ENCODE measurements at places on chromosomes 16 and 17.

GRCh38 chr16:69939821-69940585, 11.1 kb upstream of the CLEC18A start:
- no peak for DNase-seq

- DNase-seq: peak; percentile 68
Observed at GRCh38 chr17:65121916-65122806, 15.0 kb upstream of the RGS9 start.

- DNase-seq: no peak
Observed at GRCh38 chr16:4391631-4392381, 20.2 kb downstream of the VASN start.

GRCh38 chr17:31089471-31089870, 5.3 kb upstream of the NF1 start:
- DNase-seq: no peak

GRCh38 chr16:12078405-12079280, 102.1 kb downstream of the SNX29 start:
- no peak for DNase-seq

GRCh38 chr16:4811242-4811641, 8.8 kb upstream of the ROGDI start:
- DNase-seq: no peak

GRCh38 chr17:77706938-77707337, 251.6 kb upstream of the TNRC6C start:
- no peak for DNase-seq

DNA sequence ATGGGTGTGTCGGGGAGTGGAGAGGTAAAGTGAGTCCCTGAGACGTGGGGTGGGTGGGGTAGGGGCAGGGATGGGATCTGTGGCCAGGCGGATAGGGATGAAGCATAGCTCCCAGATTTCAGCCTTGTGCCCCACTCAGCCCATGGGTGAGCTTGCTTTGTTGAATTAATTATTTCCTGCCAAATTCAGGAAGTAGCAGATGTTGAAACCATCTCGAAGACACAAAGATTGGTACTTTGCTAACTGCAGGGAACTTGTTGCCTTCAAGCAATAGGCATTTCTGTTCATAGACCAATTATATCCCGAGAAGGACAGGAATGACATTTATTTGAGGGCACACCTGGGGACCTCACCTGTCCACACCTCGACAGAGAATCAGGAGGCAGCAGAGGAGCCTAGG, 11.0 kb upstream of the C16orf74 start:
- no peak for DNase-seq

- DNase-seq: no peak
Observed at GRCh38 chr16:81994485-81994884, 16.8 kb downstream of the SDR42E1 start.

DNA sequence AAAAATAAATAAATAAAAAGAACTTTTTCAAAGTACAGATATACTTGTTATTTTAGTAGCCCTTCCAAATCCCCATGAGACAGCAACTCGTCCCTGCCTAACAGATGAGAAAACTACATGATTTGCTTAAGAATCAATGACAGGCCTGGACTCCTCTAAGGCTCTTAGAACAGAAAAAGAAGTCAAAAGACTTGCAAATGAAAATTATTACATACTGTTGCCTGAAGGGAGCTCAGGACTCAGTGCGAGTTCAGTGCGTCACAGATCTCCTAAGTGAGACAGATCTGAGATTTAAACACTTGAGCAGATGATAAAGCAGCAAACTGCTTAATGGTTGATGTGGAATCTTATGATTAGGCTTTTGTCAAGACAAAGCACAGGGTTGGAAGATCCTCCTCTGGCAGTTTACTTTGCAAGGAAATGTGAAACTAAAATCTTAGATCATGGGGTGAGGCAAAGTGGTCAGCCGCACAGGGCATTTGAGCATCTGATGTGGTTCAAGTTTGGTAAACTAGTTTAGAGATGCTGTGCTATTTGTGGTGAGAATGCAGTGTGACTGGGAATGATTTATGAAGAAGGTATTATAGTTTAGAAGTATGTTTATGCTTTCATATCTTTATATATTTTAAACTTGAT, 138.1 kb downstream of the TRIM37 start:
- DNase-seq: no peak

DNA sequence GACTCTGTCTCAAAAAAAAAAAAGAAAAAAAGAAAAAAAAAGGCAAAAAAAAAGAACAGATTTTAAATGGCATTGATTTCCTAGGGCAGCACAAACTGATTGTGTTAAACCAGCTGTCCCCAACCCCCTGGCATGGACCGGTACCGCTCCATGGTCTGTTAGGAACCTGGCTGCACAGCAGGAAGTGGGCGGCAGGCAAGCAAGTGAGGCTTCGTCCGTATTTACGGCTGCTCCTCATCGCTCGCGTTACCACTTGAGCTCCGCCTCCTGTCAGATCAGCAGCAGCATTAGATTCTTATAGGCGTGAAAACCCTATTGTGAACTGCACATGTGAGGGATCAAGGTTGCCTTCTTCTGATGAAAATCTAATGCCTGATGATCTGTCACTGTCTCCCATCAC, 26.6 kb downstream of the MGAT5B start:
- no peak for DNase-seq

- no peak for DNase-seq
Observed at GRCh38 chr17:2837147-2837561, 40.9 kb downstream of the RAP1GAP2 start.

DNA sequence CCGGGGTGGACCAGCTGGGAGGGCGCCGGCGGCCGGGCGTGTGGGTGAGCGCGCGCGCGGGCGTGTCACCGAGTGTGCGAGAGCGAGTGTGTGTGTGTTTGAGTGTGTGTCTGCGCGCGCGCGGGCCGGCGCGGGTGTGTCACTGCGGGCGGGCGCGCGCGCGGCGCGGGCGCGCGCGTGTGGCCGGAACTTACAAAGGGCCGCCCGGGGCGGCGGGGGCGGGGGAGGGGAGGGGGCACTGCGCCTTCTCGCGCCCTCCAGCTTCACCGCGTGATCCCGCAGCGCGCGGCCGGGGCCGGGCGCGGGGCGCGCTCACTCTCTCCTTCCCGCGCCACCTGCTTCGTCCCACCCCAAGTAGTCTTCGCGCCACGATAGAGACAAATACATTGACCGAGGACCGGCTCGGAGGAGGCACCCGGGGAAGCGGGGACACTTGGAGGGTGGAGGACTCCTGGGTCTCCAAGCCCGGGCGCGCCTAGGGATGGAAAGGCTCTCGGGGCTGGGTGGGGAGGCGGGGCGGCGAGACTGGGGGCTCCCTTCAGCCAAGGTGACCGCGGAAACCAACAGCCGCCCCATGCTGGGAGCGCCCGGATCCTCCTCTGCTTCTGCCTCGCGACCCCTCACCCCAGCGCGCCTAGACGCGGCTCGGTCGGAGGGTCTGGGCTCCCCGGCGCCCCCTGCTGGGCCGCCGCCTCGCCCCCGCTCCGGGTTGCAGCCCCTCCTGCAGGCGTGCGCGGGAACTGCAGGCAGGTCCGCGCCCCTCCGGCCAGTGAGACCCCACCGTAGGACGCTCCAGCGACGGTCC, at the start of gene SRCIN1:
SRCIN1 (minus strand) TSS at position 112 of the 805 bp plus-strand sequence. CDS start 247 bp downstream, outside the sequence.
- peak; percentile 84 for DNase-seq

GRCh38 chr17:67440277-67441051, 63.4 kb downstream of the PITPNC1 start:
- no peak for DNase-seq

DNA sequence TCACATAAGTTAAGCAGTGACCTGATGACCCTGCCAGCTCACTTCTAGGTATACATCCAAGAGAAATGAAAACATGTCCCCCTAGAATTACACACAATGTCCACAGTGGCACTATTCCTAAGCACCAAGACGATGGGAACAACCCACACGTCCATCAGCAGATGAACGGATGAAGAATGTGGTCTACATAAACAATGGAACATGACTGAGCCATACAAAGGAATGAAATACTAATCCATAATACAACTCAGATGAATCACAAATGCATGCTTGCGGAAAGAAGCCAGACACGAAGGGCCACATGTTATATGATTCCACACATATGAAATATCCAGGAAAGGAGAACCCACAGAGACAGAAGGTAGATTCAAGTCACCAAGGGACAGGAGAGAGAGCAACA, 17.4 kb downstream of the USP22 start:
- DNase-seq: no peak

GRCh38 chr16:4733211-4733742, 794 bp downstream of the ANKS3 start:
- no peak for DNase-seq

DNA sequence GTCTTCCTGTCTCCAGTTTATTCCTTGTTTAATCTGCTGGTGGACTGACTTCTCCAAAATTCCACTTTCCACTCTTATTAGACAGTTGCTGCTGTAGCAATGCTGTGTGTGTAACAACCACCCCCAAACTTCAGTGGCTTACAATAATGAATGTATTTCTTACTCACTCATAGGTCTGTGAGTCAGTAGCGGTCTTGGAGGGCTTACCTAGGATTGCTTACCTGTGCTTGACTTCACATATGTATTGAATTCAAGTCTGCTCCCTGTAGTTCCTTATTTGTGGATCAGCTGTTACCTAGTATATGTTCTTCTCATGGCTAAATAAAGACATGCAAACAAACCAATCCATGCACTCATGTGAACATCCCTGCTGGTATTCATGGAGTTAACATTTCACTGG, 224.6 kb downstream of the MAP2K6 start:
- DNase-seq: no peak

DNA sequence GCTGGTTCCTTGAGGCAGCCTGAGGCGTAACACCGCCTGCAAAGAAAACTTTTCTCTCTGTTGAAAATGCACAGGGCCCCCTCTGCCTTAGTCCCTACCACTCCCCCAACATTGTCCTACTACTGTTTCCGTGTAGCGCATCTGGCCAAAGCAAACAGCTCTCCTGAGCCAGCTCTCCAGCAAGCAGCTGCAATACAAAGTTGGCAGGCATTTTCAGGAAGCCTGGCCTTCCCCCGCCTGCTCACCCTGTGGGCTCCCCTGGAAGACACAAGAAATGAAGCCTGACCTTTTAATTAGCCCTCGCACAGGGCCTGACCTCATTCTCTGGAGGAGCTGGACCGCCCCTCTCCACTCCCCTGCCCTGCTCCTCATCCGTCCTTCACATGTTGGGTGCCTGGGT, 66.7 kb downstream of the SOX9 start:
- no peak for DNase-seq

GRCh38 chr16:19486051-19486450, 35.8 kb downstream of the GDE1 start:
- no peak for DNase-seq
